ENCODE measurements at places on chromosomes 12 and 14.

DNA sequence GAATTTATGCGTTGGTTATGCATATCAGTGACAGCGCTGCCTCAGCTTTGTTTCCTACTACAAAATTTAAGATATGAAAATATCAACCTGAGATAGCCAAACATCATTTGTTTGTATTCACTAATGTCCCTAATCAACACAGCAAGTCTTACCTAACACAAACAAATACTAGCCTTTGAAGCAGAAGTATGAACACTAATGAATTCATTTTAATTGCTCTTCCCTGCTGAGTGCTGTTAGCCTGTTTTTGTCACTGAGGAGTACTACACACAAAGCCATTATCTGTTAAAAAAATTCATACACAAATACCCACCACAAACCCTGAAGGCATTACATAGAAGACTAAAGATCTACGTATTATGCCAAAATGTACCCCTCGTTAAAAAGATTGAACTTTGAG is 150.8 kb downstream of the HELB start:
- DNase-seq, result no peak

- no peak for DNase-seq
Measured at GRCh38 chr12:62839869-62840660, 94.9 kb downstream of the PPM1H start.

- DNase-seq, result no peak
Measured at GRCh38 chr14:36976571-36977023, 195.8 kb downstream of the SLC25A21 start.

- no peak for DNase-seq
Measured at GRCh38 chr12:23813206-23813605, 136.3 kb downstream of the SOX5 start.

- no peak for DNase-seq
Measured at GRCh38 chr12:65565601-65566560, 258.4 kb upstream of the HMGA2 start.

Measured in endothelial cell (in vitro differentiated cells).